ENCODE measurements at places on chromosomes 7 and 10.

DNA sequence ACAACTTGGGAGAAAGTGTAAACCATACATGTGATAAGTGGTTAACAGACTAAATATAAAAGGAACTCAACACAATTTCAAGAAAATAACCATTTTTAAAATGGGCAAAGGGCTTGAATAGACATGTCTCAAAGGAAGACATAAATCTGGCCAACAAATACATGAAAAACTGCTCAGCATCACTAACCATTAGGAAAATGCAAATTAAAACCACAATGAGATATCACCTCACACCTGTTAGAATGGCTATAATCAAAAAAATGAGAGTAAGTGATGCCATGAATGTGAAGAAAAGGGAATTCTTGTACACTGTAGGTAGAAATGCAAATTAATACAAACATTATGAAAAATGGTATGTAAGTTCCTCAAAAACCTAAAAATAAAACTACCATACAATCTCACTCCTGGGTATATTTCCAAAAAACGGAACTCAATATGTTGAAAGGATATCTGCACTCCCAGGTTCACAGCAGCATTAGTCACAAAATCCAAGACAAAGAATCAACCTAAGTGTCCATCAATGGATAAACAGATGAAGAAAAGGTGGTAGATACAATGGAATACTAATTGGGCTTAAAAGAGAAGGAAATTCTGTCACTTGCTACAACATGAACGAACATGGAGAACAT, 5.6 kb downstream of the SNX13 start:
- no peak for DNase-seq

DNA sequence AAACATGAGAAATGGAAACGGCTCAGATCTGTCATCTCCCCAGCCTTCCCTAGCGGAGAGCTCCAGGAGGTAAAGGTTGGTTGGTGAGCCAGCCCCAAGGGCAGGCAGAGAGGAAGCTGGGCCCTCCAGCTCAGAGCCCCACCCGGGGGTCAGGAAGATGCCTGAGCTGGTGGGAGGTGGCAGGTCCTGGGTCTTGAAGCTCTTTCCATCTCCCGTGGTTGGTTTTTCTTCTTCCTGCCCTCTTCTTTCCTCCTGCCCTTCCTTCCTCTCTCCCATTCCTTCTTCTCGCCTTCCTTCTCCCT, 384.2 kb upstream of the FOXK1 start:
- DNase-seq: no peak

- no peak for DNase-seq
These were observed 274.4 kb upstream of the SEMA3A start for GRCh38 chr7:84469034-84469433.

DNA sequence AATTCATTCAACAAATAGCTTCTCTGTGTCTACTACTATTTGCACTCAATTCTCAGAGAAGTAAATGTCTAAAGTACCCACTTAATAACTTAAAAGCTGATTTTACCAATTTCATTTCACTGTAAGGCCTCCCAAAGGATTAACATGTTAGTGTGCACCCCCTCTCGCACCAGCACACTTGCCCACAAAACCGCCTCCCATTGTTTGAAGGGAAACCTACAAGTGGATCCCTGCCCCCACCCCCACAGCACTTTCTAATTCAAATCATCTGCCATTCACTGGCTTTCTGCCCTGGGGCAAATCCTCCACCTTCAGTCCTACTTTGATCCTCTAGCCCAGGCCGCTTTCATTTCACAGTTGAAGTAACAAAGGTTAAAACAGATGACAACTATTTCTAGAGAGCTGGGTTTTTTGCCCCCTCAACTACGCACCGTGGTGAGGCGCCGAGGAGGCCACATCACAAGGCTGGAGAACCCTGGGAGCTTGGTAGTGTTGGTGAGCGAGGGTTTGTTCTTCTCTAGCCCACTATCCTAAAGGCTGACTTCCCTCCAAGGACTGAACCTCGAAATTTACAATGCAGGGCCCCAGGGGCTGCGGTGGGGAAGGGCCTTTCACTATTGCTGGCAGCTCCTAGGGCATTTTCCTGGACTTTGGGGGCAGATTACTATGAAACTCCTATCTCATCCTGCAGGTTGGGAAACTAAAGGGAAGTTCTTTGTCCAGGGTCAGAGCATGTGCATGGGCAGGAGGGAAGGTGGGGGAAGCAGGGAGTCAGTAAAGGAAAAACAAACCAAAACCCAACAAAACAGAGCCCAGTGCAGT, 517.4 kb upstream of the ZMIZ1 start:
- DNase-seq: no peak

GRCh38 chr7:7977774-7978173, 9.2 kb downstream of the GLCCI1 start:
- no peak for DNase-seq

DNA sequence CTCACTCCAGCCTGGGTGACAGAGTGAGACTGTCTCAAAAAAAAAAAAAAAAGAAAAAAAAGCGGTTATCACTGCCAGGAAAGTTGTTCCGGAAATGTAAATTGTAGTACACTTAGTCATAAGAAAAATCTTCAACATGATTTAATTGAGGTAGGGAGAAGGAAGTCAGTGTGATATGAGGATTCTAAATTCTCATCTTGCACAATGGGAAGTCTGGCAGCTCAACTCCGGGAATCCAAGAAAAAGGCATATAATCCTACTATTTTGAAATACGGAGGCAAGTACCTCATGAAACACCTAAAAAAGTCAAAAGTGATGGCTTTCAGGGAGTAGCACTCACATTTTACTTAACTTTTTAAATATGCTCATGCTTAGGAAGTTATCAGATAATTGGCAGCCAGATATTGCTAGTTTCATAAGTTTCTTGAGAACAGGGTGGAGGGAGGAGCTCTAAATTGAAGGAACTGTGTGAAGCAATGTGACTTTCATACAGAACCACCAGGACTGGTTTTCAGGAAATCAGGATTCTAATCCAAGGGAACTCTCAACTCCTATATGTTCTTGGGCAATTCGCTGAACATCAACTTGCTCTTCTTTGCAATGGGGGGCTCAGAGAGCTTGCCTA, 2.7 kb upstream of the C7orf25 start:
- DNase-seq: no peak

Measured in activated CD4-positive, alpha-beta T cell treated with anti-CD3 and anti-CD28 coated beads, Interleukin-2, amount 50 U/mL, for 48 hours (primary cell).